ENCODE measurements at places on chromosomes 5 and 9.

GRCh38 chr9:129164246-129164930 lies 13.7 kb downstream of the IER5L start:
- no peak for DNase-seq

DNA sequence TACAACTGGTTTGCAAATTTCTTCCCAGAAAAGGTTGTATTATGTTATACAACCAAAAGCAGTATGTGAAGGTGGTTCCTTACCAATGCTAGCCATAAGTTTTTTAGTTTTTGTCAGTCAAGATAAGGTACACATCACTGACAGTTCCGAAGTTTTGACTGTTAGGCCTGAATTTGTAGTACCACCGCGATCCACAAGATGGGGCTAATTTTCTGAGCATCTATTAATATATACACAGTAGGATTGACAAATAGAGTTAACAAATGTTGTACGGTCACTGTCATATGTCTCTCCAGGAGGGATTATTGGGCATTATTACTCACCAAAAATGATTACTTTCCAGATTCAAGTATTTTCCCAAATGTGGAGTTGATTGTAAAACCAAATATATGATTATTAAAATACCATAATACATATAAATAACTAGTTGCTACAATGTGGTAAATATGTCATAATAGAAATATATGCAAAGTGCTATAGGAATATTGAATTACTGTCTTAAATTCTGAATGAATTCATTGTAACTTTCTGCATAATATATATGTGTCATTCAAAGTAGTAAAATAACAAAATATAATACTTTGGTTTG lies 28.4 kb upstream of the LRRC19 start:
- DNase-seq: peak; percentile 16

DNA sequence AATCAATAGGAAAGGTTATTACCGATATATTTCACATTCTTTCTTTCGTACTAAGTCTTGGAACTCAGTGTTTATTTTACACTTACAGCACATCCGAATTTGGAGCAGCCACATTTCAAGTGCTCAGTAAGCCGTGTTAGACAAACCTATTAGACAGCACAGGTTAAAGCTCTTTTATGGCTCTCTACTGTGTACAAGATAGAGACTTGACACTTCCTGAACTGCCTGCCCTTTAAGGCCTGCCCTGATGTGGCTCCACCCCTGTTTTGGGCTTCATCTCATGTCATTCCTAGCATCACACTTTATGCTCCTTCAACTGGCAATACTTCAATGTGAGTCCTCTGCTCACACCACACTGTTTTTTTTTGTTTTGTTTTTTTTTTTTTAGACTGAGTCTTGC lies 23.5 kb upstream of the SUSD1 start:
- DNase-seq: no peak

GRCh38 chr9:90999425-91000397 lies 198.1 kb downstream of the SYK start:
- DNase-seq: no peak

DNA sequence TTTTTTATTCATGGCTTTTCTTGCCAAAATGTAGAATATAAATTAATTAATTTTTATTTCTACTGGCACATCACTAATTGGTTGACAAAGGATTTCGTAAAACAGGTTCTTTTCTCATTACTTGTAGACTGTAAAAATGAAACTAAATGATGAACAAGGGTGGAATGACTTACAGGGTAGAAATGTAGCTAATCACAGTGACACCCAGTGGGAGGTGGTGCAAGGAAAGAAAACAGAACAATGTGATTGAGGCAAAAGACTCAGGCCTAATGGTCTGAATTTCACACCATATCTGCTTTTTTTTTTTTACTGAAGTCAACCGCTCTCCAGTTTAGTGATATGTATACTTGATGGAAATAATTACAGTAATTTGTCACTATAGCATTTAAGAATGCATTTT lies 28.9 kb downstream of the GABRG2 start:
- DNase-seq: no peak

GRCh38 chr5:155935723-155936122 lies 391.2 kb upstream of the SGCD start:
- no peak for DNase-seq

- DNase-seq: no peak
These were observed 135.4 kb downstream of the RGS3 start for GRCh38 chr9:113598883-113599282.

GRCh38 chr9:112655668-112656067 lies 62.2 kb downstream of the INIP start:
- no peak for DNase-seq

DNA sequence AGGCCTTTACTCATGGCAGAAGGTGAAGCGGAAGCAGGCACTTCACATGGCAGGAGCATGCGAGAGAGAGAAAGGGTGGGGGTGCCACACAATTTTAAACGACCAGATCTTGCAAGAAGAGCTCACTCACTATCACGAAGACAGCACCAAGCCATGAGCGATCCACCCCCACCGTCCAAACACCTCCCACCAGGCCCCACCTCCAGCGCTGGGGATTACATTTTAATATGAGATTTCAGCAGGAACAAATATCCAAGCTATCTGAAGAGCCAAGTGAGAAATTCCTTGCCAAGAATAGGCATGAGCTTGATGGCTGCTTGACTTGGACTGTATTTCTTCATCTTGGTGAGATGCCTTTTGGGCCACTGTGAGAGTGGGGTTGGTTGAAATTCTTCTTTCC lies 88.0 kb downstream of the PDZD2 start:
- no peak for DNase-seq

- no peak for DNase-seq
These were observed 7.9 kb upstream of the ANKHD1 start for GRCh38 chr5:140393738-140394137.

GRCh38 chr9:135478829-135479468 lies 633 bp upstream of the PPP1R26 start:
- no peak for DNase-seq

DNA sequence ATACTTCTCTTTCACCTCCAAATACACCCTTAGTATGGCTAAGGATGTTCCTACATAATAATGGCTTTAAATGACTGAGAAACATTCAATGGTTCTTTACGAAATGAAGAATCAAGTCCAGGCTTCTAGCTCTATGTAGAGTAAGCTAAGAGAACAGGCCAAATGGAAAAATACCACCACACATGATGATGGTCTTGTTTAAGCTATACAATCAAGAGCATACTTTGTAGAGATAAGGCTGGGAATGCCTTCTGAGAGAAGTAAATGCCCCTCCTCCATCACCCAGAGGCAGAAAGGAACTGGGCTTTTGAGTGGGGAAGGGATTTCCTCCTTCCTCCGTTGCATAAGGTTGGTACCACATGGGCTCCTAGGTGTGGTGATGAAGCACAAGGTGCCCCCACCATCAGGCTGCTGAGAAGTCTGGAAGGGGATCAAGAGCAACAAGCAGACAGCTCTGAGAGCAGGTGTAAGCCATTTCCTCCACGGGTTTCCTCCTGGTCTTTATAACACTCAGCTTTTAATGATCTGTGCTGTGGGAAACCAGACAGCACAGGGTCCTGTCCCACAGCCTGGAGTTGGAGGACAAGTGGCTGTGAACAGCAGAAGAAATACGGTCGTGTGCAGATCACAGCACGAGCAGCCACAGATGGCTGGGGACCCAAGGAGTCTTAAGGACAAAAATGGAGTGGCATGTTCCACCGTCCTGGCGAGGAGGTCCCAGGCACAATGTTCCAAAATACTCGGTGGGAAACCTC lies 396.9 kb downstream of the CTNND2 start:
- DNase-seq: no peak

DNA sequence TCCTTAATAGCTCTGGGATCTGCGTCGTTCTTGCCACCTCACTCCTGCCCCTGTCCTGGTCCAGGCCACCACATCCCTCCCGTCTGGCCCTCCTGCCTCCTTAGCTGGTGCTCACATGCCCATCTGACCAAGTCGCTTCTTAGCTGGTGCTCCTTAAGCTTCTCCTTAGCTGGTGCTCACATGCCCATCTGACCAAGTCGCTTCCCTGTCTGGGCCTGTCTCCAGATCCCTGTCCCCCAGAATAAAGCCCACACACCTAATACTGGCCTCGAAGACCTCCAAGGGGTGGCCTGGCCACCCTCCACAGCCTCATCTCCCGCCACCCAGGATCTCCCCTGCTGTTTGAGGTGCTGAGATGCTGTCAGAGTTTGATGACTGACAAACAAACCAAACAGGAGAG lies 31.4 kb upstream of the TTLL11 start:
- no peak for DNase-seq

GRCh38 chr5:126414874-126415502 lies 8.2 kb upstream of the GRAMD2B start:
- no peak for DNase-seq

DNA sequence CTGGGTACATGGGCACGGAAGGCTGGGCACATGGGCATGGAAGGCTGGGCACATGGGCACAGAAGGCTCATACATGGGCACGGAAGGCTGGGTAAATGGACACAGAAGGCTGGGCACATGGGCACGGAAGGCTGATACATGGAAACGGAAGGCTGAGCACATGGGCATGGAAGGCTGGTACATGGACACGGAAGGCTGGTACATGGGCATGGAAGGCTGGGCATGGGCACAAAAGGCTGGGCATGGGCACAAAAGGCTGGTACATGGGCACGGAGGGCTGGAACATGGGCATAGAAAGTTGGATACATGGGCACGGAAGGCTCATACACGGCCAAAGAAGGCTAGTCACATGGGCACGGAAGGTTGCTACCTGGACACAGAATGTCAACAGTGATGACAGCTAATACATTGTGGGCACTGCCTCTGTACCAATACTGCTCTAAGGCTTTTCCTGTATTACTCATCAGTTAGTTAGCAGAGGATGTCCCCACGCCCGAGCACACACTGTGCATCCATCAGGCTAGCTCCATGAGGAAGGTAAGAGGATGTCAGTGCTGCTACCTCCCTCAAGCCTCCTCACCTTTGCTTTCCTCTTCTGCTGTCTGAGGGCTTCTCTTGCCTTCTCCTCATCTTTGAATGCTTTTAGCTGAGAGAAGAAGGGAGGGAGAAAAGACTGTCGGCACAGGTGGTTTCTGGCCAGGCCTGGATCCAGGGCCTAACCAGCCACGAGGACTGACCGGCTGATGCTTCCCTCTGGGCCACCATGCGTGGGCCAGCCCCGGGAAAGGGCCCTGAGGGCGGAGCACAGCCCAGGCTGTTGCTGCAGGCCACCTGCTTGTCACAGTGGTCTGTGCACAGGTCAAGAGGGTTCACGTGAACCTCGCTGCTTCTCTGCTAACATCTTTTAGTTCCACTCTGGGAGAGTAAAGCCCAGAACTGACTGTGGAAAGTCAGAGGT lies 14.3 kb downstream of the GPX3 start:
- DNase-seq: no peak

- no peak for DNase-seq
These were observed 388 bp upstream of the MED10 start for GRCh38 chr5:6378766-6379103.

DNA sequence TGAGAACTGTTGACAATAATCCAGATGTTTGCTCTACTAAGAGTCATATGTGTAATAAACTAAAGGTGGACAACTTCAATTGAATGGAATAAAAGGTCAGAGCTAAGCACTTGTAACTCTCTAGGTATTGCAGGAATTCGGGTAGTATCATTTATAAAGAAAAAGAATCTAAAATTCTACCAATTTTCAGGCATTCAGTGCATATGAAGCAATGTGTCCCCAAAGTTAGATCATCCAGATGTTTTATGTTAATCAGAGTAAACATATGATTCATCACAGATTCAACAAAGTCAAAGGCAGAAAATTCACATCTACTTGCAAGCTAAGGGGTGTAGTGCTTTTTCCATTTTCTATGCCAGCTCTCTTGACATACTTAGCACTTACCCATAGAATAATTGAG lies 477.1 kb downstream of the PDE4D start:
- no peak for DNase-seq

DNA sequence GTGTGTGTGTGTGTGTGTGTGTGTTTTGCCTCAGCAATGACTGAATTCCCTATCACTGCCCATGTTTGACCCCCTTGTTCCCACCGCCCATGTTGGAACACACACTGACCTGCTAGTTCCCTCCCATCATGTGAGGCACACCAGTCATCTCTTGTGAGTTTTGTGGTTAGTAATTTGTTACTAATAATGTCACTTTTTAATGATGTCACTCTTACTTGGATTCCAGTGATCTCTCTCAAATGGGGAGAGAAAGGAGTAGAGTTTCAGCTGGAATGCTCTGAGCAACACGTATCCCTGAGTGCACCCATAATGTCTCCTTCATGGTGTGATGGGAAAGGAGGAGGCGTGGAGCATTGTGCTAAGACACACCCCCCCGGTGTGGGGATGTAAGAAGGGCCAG lies 172.6 kb downstream of the SH3GL2 start:
- no peak for DNase-seq

DNA sequence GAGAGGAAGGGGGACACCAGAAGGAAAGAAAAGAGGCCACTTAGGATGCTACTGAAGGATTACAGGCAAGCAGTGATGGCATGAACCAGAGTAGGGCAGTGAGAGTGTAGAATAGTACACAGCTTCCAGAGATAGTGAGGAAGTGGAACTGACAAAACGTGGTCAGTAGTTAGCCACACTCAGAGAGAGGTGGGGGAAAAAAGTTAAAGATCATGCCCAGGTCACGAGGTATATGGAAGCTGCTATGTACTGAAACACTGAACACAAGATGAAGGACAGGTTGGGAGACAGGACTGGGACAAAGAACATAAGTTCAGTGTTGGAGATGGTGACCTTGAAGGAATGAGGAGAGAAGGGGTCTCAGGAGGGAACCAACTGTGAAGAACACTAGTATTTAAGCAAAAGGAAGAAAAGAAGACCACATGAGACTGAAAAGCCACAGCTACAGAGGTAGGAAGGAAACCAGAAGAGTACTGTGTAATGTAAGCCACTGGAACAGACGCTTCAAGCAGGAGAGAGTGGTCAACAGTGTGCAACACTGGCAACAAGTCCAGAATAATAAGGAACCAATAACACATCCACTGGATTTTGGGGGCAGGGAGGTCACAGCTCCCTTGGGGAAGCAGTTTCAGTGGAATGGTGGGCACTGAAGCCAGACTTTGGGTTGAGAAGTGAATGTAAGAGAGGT lies 45.5 kb downstream of the ELL2 start:
- DNase-seq: no peak

GRCh38 chr5:37554938-37555337 lies 175.8 kb downstream of the WDR70 start:
- DNase-seq: no peak

DNA sequence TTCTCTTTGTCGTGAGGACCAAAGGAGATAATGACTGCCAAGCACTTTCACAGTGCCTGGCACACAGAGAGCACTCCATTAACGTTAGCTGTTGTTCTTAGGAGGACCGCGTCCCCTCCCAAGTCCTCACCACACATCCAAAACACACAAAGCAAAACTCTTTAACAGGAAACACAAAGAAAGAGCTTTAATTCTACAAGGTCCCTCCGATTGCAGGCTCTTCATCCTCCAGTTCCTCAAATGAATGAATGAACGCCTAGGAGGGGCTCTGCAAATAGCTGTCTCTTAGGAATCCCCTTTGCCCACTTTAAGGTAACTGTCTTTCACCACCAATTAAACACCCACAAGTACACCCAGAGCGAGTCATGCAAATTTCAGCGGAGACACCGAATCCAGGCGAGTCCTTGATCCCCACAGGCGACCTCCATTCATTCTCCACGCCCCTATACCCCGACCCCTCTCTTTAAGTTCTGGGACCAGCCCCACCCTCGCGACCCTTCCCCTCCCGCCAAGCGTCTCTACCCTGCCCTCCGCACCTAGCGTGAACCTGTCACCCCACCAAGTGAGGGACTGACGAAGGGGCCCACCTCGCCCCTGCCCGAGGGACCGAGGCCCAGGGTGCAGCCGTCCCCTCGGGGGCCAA lies 644 bp downstream of the TSC1 start:
- no peak for DNase-seq

Data from activated T-helper 2 cell treated with anti-CD3 and anti-CD28 coated beads, Interferon-gamma antibody, Interleukin-2, Interleukin-4, amounts not matched to agents 10 μg/mL and 5 μg/mL and 100 μg/mL, durations not matched to agents 14 hours and 24 hours and 36 hours (primary cell).